H9 (cell line): ENCODE measurements at places on chromosomes 5 and 9. TPM values are rescaled to one million over a fixed set of nuclear protein-coding genes. Genes with fewer than 3 reads are reported as not detected.
A peak's percentile ranks its signal among the peaks of the same experiment; 100 is the strongest.

DNA sequence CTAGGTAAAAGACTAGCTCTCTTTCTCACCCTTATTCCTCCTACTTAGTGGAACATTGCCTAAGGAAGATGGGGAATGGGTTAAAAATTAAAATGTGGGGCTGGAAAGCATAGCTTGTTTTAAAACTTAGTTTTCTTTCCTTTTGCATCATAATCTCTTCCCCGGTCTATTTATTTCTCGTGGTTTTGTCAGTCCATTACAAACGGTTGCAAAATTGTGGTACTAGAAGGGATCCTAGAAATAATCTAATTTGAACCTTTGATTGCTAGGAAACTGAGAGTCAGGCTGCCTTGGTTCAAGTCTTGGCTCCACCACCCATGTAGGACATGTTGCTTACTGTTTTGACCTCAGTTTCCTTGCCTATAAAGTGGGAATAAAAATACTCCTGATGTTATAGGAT lies 1.3 kb downstream of the IL31RA start:
- DNase-seq, result no peak
- H3K36me3 ChIP-seq, result no peaks in the 10 kb centered on the region
- H3K27me3 ChIP-seq, result no peaks in the 10 kb centered on the region
- no peaks in the 10 kb centered on the region for H3K4me1 ChIP-seq

DNA sequence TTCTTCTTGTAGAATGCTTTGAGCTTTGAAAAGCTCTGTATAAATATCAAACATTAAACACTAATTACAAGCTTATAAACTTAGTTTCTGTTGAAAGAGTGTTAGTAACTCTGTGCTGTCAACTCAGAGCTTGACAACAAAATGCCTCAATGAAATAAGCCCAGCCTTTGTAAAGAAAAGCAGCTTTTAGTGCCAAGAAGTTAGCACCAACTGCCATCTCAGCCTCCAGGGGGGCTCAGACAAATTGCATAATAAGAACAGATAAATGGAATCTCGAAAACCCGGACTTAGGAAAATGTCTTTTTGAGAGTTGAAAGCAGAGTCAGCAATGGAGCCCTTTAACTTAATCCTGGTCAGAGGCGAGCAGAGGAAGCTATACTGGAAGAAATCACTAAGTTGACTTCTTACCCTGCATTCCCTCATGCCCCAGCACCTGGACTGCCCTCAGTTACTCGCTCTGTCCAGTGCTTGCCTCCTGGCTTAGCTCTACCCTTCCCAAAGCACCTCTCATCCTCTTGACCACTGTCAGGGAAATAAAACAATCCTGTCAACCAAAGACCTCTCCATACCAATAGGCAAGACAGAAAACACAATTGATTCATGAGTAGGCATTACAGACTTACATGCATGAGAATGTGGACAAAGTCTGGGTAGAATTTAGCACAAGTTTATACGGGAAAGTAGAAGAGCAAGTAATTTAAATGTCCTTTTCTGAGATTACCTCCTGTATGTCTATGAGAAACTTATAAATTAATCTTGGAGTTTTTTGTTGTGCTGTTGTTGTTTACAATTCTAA lies 352.7 kb downstream of the ZNF608 start:
- H3K27ac ChIP-seq, result no peak overlapping the region
- no peak for DNase-seq
- H3K36me3 ChIP-seq, result peaks cover 16% of the 10 kb centered on the region
- H3K4me3 ChIP-seq, result no peak overlapping the region
- no peaks in the 10 kb centered on the region for H3K27me3 ChIP-seq

DNA sequence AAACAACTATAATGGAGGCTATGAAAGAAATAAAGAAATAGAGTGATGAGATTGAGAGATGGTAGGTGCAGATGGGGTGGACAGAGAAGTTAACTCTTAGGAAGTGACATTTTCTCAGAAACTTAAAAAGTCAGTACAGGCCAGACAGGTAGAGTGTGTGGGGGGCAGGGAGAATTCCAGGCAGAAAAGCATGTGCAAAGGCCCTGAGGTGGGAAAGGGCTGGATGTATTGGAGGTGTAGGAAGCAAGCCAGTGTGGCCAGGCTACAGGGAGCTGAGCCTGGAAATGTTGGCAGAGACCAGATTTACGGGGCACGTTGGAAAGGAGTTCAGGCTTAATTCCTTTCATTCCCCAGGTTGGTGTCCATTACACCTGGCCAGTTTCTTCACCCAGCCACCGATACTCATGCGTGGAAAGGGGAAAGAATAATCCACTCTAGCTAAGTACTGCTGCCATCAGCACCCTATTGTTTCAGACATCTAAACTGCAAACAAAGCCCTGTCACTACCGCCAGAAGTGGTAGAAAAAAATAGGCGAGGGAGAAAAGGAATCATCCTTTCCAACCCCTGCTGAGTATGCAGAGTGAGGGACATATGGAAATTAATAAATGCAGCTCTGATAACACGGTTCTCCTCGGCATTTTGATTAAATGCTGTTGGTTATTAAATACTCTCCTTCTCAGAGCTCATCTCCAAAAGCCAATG lies 116.8 kb upstream of the GPR151 start:
- H3K4me3 ChIP-seq, result no peak overlapping the region
- peaks cover 9% of the 10 kb centered on the region for H3K36me3 ChIP-seq
- H3K27ac ChIP-seq, result no peak overlapping the region
- H3K27me3 ChIP-seq, result no peaks in the 10 kb centered on the region

DNA sequence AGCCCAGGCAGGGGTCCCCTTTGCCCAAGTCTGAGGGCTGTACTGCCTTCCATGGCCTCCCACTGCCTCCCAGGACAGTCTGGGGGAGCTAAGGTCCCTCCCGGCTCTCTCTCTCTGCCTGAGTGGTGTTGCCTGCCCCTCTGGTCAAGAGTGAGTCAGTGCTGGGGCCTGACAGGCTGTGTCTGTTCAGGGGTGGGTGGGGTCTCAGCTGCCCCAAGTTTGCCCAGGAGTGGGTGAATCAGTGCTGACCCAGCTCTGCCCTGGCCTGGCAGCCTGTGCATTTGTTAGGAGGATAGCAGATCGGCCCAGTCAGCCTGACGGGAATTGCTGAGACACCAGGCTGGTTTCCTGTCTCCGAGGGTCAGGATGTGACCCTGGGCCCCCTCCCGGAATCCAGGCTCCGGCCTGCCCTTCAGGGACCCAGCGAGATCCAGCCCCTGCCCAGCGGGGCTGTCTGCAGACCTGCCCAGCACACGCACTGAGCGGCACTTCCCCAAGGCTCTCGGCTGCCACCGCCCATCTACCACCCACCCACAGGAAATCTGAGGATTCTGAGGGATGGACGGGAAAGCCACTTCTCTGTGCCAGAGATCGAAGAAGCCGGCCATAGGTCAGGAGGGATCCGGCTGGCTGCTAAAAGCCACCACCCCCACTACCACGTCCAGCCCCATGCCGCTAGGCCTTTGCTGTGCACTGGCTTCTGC lies 15.9 kb downstream of the ENG start:
- no peaks in the 10 kb centered on the region for H3K36me3 ChIP-seq
- H3K4me3 ChIP-seq, result no peak overlapping the region
- no peaks in the 10 kb centered on the region for H3K27me3 ChIP-seq
- H3K27ac ChIP-seq, result no peak overlapping the region
- no peak for DNase-seq

- DNase-seq, result no peak
- H3K4me3 ChIP-seq, result no peak overlapping the region
- H3K4me1 ChIP-seq, result 0 out of 2 replicates have a peak, but pooled peaks cover 4% of the 10 kb centered on the region
- H3K27me3 ChIP-seq, result no peaks in the 10 kb centered on the region
Observed at GRCh38 chr5:107011605-107012004, 659.1 kb downstream of the EFNA5 start.

DNA sequence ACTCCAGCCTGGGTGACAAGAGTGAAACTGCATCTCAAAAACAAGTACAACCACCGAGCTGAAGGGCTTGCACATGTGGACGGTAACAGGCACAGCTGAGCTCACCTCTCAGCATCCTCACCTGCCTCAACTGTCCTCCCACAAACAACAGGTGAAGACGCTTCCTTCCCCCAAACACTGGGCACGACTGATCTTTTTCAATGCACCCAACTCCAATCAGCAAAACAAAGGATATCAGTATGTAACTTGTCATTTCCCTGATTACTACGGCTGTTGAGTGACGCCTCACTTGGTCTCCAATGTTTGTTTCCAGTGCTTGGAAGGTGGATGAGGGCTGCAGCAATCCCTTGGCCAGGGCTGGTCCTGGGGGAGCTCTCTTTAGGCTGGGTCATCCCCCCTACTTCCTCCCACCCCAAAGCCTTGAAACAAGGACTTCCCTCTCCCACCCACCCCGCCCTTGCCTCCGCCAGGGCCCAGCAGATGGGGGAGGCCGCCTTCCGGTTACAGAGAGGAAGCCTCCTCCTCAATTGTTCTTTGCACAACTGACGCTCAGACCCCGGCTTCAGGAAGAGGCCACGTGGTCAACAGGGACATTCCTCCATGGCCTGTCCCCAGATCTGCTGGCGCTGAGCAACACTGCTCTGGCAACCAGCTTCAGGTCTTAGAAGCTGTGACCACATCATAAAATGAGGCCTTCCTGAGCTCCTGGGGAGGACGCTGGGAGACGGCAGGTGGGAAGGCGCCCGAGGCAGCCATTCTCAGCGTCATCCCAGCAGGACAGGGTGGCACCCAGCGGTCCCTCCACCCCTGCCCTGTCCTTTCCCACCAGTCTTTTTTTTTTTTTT lies 5.9 kb downstream of the FAM78A start:
- no peak overlapping the region for H3K27ac ChIP-seq
- no peak overlapping the region for H3K4me3 ChIP-seq
- no peaks in the 10 kb centered on the region for H3K27me3 ChIP-seq
- peak; percentile 27 for DNase-seq
- no peaks in the 10 kb centered on the region for H3K36me3 ChIP-seq
- H3K4me1 ChIP-seq, result no peaks in the 10 kb centered on the region; the same call in 1 of the 2 replicates

- H3K36me3 ChIP-seq, result peaks cover 10% of the 10 kb centered on the region; the same call in 1 of the 2 replicates
- H3K4me1 ChIP-seq, result no peaks in the 10 kb centered on the region; the same call in 1 of the 2 replicates
- no peak for DNase-seq
- no peak overlapping the region for H3K27ac ChIP-seq
- no peak overlapping the region for H3K4me3 ChIP-seq
Observed at GRCh38 chr9:106829666-106830408, 33.1 kb upstream of the ZNF462 start.

GRCh38 chr9:127979333-127980059 lies 1.3 kb downstream of the EEIG1 start:
- H3K4me1 ChIP-seq, result peaks cover 7% of the 10 kb centered on the region
- DNase-seq, result peak; percentile 77

GRCh38 chr9:105126226-105126625 lies 118.2 kb upstream of the SLC44A1 start:
- no peak for DNase-seq
- H3K4me1 ChIP-seq, result no peaks in the 10 kb centered on the region
- no peak overlapping the region for H3K27ac ChIP-seq
- H3K4me3 ChIP-seq, result no peak overlapping the region

The STPG3 gene
- total RNA-seq, result not detected in 2 replicates

The PDE4D gene
- total RNA-seq, result 1.7 and 2.1 TPM in 2 replicates

The NTRK2 gene
- 0.02 TPM in 1 of 2 replicates, not detected in the other for total RNA-seq

The LRRTM2 gene
- total RNA-seq, result not detected in 2 replicates

The TERT gene
- total RNA-seq, result 13.3 and 15.5 TPM in 2 replicates

The CENPK gene
- total RNA-seq, result 41.6 and 46.0 TPM in 2 replicates

The GGTA1 gene
- not detected in 2 replicates for total RNA-seq
